ENCODE measurements at places on chromosomes 13 and 19.

DNA sequence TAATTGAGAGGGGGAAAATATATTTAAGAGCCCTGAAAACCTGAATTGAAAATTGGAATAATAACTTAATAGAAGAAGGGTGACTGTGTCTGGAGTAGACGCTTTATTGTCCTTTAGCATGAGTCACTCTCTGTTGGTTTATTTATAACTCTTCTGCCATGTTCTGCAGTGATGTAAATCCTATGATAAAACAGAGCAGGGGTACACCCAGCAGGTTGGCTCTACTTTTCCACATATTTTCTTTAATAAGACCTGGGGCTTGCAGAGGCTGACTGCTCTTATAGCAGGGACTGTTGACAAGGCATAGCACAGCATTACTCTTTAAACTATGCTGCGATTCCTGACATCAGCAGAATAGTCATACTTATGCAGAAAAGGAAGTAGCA, 389.9 kb upstream of the PCDH9 start:
- no peak for DNase-seq

GRCh38 chr19:56966225-56966696, 125.7 kb upstream of the PEG3 start:
- DNase-seq, result peak; percentile 32

DNA sequence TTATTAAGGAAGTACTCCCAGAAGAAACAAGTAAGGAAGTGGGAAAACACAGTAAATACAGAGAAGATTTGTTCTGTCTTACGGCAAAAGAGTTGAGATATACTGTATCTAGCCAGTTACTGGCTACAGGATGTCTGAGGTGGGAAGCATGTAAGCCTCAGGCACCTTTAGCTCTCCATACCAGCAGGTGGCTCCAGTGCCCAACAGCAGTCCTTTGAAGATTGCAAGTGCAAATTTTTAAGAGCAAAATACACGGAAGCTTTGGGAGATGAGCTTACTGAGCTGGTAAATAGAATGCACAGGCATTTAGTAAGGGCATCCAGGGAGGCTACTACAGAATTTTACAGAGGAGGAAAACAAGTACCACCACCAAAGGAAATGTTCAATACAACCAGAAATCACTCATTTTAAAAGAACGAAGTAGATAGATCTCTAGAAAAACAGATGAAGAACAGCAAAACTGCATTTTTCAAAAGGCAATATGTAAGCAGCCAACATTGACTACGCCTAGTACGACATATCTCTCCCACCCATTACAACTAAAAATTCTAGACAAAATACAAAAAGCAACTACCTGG, 57.9 kb upstream of the VSTM2B start:
- DNase-seq, result peak; percentile 16

DNA sequence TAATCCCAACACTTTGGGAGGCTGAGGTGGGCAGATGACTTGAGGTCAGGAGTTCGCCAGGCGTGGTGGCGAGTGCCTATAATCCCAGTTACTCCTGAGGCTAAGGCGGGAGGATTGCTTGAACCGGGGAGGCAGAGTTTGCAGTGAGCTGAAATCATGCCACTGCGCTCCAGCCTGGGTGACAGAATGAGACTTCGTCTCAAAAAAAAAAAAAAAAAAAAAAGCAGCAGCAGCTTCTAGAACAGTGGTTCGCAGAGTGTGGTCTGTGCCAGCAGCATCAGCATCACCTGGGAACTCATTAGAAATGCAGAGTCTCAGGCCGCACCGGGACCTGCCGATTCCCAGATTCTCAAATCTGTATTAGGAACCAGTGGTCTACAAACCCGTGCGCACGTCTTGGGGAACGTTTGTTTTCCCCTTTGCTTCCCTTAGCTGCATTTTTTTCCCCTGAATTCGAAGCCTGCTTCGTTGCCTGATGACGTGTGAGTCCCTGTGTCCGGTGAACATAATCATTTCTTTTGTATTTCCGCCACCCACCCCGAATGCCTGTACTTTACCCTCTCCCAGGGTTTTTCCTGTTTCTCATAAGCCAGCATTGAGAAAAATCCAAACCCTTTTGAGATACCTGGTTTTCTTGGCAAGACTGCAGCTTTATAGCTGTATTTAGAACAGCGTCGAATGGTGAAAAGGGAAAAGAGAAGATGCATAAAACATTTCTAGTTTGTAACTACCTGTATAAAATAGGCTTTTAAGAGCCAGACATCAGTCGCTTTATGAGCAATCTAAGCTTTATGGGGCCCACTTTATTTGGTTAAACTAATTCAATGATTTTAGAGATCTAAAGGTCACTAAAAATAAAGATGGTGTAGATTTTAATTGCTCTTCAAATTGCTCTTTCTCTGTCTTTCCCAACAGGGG, 49.8 kb downstream of the BICRA start:
- no peak for DNase-seq

GRCh38 chr19:47032171-47032811, 12.7 kb downstream of the NPAS1 start:
- DNase-seq, result no peak

- no peak for DNase-seq
Observed at GRCh38 chr13:46899801-46900200, 2.9 kb upstream of the HTR2A start.

DNA sequence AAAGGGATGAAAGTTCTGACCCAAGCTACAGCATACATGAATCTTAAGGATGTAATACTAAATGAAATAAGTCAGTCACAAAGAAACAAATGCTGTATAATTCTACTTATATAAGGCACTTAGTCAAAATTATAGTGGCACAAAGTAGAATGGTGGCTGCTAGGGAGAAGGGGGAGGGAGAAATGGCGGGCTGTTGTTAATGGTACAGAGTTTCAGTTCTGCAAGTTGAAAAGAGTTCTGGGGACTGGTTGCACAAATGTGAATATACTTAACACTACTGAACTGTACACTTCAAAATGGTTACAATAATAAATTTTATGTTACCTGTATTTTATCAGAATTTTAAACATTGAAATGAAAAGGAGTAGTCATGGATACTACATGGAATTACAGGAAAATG, 48.9 kb upstream of the CLDN10 start:
- no peak for DNase-seq

DNA sequence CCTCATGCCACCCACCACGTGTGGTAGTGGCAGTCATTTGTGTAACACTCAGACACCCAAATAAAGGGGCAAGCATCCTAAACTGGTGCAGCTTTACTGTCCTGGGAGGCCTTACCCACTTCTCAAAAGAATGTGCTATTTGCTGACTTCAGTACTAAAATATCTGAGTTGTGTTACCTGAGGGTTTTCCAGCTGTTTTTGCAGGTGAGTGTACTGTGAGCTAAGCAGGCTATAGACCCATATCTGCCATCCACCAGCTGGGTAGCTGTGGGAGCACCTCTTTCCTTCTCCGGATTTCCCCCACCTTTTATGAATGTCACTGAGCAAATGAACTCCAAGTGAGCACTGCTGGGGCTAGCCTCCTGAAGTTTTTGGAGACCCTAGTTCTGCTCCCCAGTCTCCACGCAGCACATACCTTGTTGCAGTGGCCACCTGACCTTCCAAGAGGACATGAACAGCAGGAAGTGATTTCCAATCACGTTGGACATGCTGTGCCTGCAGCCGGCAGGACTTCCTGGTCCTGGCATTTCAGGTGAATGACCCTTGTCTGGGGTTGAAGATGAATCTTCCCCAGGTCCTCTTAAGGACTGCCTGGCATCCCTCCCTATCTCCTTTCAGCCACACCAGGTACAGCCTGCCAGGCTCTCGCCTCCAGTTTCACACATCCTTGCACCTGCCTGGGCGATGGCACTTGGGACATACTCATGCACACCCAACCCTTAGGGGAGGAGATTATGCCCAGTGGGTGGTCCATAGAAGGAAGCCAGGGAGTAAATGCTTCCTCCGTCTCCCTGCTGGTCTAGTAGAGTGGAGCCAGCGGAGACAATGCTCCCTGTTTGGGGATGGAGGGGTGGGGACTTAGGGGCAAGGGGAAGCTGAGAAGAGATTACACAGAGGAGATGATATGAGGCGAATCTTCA, 109.5 kb upstream of the SPATA13 start:
- no peak for DNase-seq

GRCh38 chr19:46693760-46694159, 23.2 kb downstream of the PRKD2 start:
- DNase-seq, result no peak

GRCh38 chr19:36973021-36973843, 57.1 kb downstream of the ZNF568 start:
- peak; percentile 68 for DNase-seq

GRCh38 chr13:28094306-28094705, 6.1 kb downstream of the FLT3 start:
- DNase-seq, result no peak

DNA sequence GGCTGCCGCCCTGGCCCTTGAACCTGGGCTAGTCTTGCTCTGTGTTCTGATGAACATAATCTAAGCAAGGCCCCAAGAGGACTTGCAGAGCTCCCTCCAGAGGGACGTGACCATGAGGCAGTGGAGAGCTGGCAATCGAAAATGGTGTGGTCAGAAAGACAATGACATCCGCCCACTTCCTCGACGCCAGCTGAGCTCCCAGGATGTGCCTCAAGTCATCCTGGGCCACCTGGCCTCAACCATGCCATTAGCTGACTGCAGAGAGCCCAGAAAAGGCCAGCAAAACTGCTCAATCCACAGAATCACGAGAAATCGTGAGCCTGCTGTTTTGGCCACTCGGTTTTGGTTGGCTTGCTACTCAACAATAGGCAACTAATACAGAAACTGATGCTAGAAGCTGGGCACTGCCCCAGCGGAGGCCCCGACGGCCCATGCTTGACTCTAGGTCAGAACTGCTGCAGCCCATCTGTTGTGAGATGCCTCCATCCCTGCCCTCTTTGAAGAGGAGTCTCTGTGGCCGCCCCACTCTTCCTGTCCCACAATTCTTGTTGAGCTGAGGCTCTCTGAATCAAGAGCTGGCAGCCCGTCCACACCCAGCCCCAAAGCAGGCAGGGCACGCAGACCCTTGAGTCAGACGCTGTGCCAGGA, 53.3 kb downstream of the STK24 start:
- DNase-seq, result no peak

DNA sequence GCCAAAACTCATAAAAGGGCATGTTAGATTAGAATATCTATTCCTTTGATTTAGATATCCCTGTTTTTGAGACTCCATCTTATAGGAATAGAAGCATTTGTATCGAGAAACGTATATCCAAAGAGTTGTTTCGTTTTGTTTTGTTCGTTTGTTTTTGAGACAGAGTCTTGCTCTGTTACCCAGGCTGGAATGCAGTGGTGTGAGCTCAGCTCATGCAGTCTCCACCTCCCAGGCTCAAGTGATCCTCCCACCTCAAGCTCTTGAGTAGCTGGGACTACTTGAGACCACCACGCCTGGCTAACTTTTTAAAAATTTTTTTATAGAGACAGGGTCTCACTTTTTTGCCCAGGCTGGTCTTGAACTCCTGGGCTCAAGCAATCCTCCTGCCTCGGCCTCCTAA, 26.6 kb upstream of the ZMYM5 start:
- DNase-seq, result no peak

DNA sequence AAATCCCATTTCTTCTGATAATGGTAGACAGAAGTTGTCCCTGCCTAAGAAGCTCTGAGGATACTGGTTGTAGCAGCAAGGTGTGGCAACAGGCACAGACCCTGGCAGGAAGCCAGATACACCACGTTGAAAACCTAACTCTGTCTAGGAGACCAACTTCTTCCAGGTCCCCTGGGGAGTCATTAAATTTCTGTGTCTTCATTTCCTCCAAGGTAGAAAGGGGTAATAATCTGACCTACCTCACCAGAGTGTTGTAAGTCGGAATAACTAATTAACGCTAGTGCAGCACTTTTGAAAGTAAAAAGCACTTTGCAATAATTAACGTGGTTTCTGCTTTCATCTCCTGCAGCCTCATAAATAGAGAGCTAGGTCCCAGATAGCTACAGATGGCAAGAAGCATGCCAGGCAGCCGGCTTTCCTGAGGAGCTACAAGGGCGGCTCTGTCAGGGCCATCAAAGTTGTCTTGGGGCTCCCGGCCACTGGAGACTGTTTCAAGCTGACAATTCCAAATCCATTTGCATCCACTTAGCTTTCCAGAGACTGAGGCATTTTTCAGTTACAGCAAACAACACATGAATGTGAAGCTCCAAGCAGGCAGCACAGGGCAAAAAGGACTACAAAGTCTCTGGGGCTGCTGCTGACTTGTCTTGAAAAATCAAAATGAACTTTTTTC, 176.2 kb downstream of the FOXO1 start:
- DNase-seq, result no peak

DNA sequence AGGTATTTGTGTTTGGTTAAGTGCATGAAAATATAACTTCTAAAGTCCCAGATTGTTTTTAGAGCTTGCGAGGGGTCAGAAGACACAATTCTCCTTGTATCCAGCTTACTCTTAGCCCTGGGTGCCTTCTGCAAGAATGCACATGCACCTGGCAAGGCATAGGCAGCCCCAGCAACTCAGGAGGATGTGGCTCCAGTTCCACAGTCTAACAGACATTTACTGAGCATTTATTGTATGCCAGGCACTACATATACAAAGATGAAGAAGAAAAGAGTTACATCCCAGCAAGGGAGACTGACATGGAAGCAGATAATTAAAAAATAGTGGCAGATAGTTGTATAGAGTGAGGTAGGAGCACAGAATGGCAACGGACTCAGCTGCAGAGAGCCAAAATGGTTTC, 101.1 kb upstream of the FRY start:
- DNase-seq, result no peak

GRCh38 chr13:43293561-43293960, 270.2 kb downstream of the DNAJC15 start:
- no peak for DNase-seq

GRCh38 chr19:14943601-14944000, 2.3 kb downstream of the OR7C2 start:
- no peak for DNase-seq

DNA sequence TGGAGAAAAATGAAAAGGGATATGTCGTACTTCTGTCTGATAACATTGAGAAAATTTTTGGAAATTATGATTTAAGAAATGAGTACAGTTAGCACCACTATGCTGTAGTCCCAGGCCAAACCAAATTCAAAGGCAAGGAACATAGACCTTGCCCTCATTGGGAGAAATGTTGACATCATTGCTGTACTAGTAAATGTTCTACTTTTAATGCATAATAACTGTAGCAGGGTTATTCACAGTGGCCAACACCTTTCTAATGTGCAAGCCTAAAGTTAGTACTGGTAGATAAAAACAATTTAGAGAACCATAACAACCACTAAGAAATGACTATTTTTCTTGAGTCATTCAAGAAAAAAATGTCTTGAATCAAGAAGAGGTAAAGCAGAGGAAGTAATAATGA, 792.6 kb upstream of the GPC6 start:
- no peak for DNase-seq

DNA sequence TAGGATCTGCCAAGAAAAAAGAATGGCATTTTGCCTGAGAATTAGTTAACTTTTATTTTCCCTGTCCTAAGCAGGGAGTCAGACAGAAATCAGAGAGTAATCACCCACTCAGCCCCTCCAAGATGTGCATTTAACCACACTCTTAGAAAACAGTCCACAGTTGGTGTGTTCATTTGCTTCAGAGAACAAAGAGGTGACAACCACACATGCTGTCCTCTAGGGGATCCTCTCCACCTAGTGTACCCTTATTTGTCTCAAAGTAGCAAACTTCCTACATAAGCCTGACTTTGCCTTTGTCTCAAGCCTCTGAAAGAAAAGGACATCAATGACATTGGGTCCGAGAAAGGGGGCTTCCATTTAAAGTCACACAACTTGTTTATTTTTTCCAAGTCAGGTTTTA, 107.0 kb upstream of the RFC3 start:
- DNase-seq, result no peak

GRCh38 chr19:33156334-33156733, 24.4 kb downstream of the WDR88 start:
- DNase-seq, result no peak

- no peak for DNase-seq
Observed at GRCh38 chr13:81916461-81916860, 1575.5 kb upstream of the SPRY2 start.

Data from NT2/D1 (cell line).